ENCODE measurements at places on chromosomes 1 and 21.
A peak's percentile ranks its signal among the peaks of the same experiment; 100 is the strongest.

GRCh38 chr21:42707207-42707830 is 53.9 kb downstream of the PDE9A start:
- no peak for DNase-seq

GRCh38 chr1:198462365-198463019 is 78.0 kb downstream of the ATP6V1G3 start:
- no peak for DNase-seq

- DNase-seq = peak; percentile 7
Observed at GRCh38 chr1:86503406-86504136, 34.8 kb downstream of the CLCA1 start.

DNA sequence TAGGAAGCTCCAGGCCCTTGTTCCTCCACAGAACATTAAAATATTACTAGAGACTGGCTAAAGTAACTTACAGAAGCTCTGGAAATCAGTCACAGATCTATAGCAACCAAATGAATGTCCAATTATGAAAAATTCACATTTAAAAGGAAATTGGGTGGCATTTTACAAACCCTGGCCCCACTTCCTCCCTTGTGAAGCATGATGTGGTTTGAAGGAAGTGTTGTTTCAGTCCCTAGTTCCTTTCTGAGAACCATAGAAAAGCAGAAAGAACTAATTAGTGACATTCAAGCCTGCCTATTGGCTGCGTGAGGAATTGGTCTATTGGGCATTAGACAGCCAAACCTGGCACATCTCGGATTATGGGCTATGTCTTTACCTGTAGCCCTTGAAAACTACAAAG is 649.7 kb upstream of the NEGR1 start:
- no peak for DNase-seq

DNA sequence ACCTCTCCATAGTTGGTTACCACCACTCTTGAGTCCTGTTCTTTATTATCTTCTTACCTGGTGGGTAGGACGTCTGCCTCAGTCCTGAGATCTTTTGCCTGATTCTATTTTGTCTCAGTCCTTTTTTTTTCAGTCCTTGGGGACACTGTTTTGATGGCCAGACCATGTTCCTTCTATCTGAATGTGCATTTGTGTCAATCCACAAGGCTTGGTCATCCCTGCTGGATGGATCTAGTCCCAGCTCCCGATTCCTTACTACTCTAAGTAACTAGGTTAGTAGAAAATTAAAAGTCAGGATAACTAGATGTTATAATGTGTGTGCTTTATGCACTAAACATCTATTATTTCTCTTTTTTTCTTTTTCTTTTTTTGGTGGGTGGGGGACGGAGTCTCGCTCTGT is 28.1 kb upstream of the AK4 start:
- DNase-seq = no peak

DNA sequence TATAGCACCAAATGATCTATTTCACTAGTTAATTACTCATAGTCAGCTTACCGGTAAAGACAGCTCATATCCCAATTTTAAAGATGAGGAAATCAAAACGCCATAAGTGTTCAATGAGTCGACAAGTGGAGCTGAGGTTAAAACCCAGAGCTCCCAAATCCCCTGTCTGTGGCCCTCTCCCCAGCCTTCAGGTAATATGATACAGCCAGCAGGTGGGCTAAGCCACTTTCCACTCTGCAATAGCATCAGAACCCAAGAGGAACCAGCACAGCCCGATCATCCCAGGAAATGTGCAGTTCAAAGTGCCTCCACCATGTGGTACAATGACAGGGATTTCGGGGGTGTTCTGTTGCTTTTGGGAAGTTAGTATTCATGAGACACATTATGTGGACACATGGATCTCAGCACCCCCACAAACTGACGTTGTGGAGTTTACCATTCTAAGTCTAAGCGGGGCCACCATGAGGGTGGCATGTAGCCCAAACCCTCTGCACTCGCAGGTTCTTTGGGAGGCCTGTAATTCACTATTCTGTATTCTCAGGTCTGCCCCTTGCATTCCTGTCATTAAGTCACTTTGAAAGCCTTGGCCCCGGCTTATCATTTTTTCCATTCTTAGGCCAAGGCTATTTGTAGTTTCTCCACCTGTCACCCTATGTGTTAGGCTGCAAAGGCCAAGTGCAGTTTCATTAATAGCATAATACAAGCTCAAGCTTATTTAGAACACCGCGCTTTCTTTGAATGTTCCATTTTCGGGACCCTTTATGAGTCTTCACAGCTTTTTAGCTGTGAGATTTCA is 26.3 kb upstream of the ACTN2 start:
- no peak for DNase-seq

DNA sequence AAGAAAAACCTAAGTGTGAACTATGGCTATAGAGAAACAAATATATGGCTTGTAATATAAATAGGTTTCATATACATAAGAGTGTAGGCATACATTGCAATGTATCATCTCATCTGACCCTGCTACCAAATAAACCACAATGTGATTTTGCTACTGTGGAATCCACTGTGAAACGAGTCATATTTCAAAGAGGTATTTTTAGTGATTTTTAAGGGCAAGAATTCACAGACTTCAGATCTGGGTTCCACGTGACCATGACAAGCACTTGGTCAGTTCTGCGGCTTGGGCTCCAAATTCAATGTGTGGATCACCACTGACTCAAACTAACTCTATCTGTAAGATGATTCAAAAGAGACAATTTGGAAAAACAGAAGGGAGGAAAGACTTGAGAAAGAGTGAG is 147.0 kb upstream of the ERG start:
- no peak for DNase-seq

DNA sequence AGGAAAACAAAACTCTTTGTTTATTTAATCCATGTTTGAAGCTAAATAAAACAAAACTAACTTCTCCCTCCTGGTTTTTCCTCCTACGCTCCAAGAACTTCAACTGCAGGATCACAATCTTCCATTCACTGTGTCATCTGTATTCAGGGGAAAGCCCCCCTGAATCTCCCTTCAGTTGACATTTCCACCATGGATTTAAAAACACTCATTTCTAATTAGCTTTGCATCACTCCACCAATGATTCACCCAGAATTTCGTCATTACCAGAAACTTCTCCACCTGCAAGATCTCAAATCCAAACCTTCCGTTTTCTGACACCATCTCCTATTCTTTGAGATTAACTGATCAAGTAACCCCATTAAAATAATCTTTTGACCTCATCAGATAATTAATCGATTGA is 10.9 kb upstream of the RGS5 start:
- DNase-seq = no peak

DNA sequence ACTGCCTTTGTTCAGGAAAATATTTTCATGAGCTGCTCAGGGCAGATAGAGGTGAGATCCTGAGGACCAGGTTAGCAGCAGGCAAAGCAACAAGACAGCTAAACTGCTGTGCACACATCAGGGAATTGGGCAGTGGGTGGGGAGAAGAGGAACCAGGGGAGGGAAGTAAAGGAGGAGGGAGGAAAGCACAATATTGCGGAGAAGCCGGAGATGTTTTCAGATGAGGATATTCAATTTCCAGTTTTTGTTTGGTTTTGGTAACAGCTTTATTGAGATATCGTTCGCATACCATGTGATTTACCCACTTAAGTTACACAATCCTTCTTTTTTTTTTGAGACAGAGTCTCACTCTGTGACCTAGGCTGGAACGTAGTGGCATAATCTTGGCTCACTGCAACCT is 34.5 kb downstream of the EPHA10 start:
- DNase-seq = no peak

DNA sequence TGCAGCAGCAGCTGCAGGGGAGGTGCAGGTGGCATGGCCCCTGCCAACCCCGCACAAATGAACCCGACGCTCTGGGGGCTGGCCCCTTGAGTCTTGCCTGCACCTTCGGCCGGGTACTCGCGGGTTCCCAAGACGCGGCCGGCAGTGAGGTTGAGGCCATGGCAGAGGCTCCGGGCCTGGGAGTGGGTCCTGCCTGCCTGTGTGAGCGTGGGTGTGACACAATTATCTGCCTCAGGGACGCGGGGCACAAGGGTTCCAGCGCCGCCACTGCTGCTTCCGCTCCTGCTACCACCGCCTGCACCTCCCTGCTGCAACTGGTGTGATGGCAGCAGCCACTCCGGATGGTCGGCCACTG is 20.9 kb upstream of the TGFB2 start:
- DNase-seq = no peak

DNA sequence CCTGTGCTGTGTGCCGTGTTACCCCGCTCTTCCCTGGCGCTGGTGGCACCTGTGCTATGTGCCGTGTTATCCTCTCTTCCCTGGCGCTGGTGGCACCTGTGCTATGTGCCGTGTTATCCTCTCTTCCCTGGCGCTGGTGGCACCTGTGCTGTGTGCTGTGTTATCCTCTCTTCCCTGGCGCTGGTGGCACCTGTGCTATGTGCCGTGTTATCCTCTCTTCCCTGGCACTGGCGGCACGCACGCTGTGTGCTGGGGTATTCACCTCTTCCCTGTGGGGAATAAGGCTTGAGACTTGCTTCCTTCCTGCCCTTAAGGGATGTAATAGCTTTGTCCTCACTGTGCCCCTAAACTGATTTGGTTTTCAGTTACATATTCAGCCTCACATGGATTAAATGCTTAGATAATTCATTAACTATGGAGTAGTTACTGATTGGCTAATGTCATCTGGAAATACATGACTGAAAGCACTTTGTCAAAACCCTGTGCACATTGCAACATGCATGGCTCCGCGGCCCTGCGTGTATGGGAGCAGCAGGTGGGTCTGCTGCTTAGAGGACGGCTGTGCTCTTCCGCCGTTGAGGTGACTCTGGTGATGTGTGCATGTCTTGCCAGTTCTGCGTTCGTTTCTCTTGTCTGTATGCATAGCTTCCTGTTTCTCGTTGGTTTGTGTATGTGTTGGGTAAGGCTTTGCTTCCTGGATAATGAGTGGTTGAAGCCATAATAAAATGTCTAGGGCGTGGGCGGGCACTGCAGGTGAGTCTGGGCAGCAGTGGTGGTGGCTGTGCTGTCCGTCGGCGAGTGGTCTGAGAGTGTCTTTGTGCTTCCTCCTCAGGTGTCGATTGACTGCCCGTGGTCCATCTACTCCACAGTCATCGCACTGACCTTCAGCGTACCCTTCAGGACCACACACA is 17.9 kb upstream of the PWP2 start:
- no peak for DNase-seq

DNA sequence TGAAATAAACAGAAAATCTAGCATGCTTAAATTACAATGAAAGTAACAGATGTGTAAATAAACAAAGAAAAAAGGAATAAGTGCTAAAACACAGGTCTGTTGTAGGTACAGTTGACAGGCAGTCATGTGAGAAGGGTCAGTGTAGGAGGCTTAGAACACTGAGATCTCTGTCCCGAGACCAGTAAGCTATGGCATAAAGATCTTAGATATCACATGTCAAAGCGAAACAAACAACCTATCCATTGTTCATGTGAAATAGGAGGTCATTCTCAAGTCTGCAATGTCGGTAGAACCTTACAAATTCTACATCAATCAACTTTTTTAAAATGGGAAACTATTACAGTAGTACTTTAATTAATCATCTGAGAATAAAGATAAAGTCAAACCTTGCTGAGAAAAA is 428.9 kb upstream of the ADGRL2 start:
- no peak for DNase-seq

- peak; percentile 80 for DNase-seq
Observed at GRCh38 chr1:39196244-39197215, 8.0 kb upstream of the MACF1 start.

GRCh38 chr1:51664421-51665240 is 47.7 kb downstream of the OSBPL9 start:
- peak; percentile 44 for DNase-seq

GRCh38 chr1:155294520-155295182 is 6.6 kb downstream of the PKLR start:
- no peak for DNase-seq

DNA sequence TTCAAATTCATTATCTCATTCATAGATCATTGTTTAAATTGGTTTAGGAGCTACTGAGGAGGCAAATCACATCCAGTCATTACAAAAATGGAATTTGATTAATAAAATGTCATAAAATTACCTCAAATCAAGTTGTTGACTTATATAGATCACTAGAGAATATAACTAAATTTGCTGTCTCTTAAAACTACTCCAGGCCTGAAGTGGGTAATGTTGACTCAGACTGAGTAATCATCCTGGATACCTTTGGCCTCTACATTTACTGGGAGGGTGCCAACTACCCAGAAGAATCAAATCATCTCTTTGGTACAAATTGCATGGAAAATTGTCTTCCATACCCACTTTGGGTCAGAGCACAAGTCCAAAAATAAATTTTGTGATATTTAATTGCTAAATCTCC is 191.2 kb upstream of the GREM2 start:
- DNase-seq = no peak

- DNase-seq = no peak
Observed at GRCh38 chr21:39638281-39638680, 25.5 kb downstream of the B3GALT5 start.

GRCh38 chr1:54540582-54541295 is 7.3 kb upstream of the ACOT11 start:
- DNase-seq = peak; percentile 5

DNA sequence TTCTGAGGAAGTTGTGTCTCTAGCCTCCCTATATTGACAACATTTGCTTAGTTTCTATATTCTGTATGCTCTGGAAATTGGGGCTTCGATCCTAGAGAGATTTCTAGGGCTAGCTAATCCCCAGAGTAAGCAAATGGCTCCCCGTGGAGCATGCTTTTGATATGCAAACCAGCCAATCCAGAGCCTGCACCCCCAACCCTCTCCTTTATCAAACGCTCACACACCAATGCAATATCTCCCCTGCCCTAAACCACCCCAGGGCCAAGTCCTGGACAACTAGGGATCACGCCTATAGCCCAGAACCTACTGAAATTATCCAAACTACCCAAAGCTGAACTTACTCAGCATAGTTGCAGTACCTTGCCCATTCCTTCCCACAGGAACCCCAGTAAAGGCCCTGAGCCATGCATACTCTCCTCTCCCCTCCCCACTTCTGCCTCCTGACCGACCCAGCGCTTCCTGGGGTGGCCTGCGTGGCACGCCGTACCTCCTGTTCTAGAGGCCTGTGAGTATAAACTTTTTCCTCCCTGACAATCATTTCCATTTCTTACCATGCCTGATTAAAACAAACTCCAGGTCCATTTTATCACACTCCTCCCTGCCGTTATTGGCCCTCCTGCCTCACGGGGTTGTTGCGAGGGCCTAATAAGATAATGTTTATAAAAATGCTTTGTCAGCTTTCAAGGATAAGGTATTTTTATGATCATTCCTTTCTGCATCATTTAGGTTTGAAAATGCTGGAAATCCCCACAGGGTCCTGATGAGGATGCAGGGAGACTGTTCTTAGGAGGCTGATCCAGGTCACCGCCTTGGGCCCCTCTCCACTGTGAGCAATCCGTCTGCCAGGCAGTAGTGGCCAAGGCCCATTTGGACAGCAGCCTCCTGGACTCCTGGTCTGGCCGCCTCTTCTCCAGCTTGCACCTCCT is 102.7 kb downstream of the TENT5C start:
- DNase-seq = peak; percentile 85

DNA sequence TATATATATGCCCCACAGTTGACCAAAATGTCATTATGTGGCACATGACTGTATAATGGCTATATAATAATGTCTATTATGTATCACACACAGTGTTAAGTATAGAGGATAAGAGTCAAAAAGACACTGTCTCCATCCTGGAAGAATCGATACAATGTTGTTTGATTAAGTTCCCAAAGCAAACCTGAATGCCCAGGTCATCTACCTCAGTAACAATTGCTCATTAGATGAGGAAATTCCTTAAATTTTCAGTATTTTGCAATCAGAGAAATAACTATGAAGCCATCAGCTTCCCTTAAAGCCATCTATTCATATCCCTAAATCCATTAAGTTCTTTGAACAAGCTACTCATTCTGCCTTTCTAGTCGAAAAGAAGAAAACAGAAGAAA is 10.0 kb downstream of the FOXJ3 start:
- DNase-seq = no peak

GRCh38 chr1:41582004-41582325 is 97.5 kb upstream of the EDN2 start:
- DNase-seq = no peak
